Stimulated activated CD4-positive, alpha-beta T cell treated with anti-CD3 and anti-CD28 coated beads, Interleukin-1b, Interleukin-23, amount 100 ng/mL, for 4 hours (primary cell): ENCODE measurements at places on chromosomes 6 and 20.

- DNase-seq = no peak
Observed at GRCh38 chr20:34437330-34437986, 74.4 kb downstream of the ITCH start.

DNA sequence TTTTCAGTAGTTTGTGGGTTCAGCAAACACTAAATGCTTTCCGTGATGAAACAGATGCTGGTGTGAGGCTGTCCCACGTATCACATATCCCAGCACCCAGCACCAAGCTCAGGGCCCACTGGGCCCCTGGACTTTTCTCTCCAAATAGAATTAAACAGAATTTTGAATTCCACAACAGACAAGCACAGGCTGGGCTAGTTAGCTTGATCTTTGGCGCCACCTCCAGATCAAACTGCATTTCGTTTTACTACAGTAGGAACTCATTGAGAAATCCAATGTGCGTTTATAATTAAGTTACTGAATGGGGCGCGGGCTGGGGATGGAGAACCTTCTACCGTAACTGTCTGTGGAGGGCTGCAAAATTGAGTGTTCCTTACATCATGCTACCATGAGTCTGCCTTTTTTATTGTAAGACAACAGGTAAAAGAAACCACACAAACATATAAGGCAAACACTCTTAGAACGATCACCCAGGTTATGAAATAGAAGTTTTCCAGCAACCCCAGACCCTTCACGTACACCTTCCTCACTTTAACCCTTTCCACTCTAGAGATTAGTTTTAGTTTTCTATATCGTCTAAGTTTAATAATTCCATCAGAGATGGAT is 107.8 kb downstream of the ZFP64 start:
- DNase-seq = no peak

DNA sequence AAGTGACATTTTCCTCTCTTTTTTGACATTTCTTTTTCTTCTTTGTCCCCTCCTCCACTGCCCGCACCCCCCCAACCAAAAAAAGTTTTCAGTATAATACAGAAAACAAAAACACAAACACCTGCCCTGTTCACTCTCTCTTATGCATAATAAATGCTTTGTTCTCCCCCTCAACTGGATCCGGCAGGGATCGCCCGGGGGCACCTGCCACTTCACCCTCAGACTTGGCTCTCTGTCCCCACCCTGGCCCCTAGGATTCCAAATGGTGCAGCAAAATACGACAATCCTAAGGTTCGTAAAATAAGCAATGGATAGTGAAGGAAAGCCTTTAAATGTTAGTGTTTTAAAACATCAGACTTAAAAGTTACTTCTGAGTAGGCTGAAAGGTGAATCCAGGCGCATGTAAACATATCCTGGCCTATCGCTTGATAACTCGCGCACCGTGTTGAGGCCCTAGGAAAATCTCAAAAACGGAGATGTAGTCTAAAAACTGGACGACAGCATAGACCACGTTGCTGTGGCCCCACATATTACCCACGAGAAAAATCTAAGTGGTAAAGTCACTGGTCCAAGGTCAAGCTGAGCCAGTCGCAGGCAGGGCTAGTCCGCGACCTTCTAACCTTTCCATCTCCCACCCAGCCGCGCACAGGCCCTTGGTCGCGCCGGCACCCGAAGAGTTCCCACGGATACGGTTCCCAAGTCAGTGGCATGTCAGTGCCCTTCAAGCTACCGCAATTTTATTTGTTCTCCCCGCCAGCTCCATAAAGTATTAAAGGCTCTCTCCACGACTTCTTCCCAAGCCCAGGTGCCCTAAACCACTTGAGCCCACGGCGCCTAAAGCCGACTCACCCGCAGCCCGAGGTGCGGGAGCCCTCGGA is 130.8 kb downstream of the OGFRL1 start:
- no peak for DNase-seq

GRCh38 chr6:105382958-105383357 is 19.9 kb downstream of the PREP start:
- no peak for DNase-seq

DNA sequence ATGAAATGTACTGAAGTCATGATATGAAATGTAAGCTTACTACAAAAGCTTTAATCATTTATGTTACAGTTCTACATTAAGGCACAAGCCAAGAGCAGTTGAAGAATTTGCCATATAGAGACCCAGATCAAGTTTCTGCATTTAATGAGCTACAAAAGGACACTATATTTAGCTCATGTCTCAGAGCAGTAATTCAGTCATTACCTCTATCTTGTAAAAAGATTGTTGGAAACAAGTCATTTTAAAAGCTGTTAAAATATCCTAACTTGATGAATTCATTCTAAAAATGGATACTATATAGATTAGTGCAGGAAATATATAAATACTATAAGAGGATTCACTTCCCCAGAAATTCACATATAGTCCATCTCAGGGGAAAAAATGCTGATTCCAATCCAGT is 45.2 kb upstream of the RIPPLY2 start:
- no peak for DNase-seq

- no peak for DNase-seq
Observed at GRCh38 chr6:111779031-111779430, 94.2 kb downstream of the FYN start.

GRCh38 chr6:40386200-40386599 is 201.0 kb downstream of the LRFN2 start:
- DNase-seq = no peak

DNA sequence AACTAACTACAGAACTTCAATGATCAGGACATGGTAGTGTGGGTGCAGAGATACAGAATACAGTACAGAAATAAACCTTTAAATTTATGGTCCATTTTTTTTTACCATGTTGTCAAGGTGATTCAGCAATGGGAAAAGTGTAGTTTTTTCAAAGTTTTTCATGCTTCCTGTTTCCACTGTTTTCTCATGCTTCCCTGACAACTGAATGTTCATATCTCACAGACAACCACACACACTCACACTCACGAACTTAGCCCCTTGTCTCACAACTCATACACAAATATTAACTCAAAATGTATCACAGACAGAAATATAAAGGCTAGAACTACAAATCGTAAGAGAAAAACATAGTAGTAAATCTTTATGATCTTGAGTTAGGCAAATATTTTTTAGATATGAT is 232.6 kb upstream of the CDYL start:
- no peak for DNase-seq

- no peak for DNase-seq
Observed at GRCh38 chr6:167290786-167291622, at the start of gene UNC93A. Gene UNC93A (plus strand): TSS chr6:167291315. CDS start chr6:167291490, 175 bp downstream.

DNA sequence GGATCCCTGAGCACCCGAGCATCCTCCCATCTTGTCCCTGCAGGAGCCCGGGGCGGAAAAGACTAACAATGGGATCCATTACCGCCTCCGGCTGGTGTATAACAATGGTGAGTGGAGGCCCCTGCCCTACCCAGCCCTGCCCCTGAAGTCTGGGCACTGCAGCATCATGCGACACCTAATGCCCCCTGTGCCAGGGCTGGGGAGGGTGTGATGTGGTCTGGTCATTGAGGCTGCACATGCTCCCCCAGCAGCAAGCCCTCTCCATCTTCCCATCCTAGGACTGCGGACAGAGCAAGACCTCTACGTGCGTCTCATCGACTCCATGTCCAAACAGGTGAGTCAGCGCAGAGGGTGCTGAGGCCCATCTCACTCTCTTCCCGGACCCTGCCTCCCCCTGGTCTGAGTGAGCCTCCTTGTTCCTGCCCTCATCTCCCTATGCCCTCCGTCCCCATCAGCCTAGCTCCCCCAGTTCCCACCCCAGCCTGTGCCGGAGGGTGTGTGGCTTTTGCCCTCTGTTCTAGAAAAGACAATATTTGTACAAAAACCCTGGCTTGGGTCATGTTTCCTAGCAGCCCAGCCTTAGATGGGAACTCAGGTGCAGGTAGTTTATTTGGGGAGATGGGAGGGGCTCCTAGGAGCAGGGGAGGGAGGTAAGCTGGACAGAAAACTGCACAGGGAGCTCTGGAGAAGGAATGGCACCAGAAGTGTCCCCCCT is 13.5 kb downstream of the EBF4 start:
- no peak for DNase-seq

DNA sequence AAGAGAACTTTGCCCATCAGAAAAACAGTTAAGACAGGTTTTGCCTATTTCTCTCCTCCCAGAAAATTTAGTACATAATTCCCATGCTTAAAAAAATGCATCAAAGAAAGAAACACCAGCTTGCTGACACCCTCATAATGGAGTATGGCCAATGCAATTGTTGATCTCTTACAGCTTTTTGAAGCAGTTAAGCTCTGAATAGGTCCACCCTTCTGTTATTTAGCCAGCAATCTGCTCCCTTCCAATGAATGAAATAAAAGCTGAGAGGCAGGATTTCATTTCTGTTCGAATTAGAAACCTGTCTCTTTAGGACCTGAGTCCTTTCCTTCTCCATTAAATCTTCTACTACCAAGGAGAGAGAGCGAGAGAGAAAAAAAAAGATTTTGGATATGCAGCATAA is 288.7 kb downstream of the RNF144B start:
- DNase-seq = no peak

DNA sequence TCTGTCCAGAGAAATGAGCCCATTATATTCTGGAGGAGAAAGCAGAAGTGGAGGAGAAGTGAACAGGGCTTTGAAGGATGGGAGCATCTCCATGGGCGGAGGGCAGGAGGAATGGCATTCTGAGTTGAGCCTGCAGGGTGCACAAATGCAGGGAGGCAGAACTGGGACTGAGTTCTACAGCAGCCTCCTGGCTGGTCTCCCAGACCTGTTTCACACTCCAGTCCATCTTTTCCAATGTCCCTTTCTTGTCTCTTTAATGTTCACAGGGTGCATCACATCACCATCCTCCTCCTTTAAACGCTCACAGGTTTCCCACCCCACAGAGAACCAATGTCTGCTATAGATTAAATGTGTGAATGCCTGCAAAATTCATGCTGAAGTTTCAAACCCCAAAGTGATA is 302.9 kb downstream of the PTPRT start:
- no peak for DNase-seq

DNA sequence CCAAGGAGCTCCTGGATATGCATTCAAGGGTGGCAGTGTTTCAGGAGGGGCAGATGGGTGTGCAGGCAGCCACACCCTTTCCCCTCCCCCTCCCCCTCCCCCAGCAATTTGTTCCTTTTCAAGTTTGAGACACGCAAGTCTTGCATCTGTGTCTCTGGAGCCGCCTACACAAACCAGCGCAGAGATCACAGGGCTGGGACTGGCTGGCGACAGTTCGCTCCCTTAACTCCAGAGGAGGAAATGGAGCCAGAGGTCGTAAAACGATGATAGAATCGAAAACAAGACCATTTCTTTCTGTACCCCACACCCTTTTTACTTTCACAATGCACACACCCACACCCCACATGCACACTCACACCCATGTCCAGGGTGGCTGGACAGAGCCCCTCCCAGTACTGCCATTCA is 163.1 kb downstream of the LY86 start:
- no peak for DNase-seq

DNA sequence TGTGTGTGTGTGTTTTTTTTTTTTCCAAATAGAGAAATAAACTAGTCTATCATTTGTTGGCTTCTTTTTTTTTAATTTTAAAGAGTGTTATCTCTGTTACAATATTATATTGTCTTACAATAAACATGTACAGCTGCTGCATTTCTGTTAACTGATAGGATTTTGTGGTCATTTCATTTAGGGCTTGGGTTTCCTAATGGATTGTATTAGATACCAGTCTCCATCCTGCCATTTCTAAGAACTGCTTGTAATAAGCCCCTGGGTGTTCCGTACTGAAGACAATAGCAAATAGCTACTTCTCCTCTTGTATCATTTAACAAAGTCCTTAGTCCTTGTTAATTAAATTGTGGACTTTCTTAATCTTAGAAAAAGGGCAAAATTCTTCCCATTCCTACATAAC is 45.7 kb downstream of the SOBP start:
- no peak for DNase-seq

DNA sequence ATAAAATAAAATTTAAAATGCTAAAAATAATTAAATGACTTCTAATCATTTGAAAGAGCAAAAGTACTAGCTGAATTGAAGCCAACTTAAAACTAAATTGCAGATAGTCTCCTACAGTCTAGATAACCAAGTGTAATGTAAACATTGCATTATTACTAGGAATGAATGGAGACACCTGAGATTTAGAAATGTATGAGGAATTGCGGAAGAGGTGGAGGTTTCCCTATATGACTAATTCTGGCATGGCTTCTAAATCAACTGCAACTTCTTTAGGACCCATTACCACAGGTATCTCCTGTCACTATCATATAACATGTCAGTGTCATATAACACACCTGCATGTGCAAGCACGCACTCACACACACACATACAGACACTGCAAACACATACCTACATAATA is 13.2 kb upstream of the GPR6 start:
- DNase-seq = no peak

DNA sequence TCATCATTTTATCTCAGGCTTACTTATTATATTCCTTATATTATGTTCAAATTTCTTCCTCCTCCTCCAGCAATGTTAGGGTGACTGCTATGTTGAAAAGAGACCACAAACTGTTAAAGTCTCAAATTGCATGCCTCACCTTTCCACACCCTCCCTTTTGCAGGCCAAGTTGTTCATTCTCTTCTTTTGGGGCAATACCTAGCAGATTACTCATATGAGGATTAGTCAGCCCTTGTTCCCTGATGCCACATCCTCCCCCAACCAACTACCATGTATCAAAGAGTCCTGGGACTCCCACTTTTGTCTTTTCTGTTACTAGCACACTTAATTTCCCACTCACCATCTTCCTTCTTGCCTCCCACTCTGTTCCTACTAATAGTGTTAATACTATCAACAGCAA is 434.7 kb downstream of the BCKDHB start:
- DNase-seq = no peak

- DNase-seq = no peak
Observed at GRCh38 chr6:53310771-53311585, 37.8 kb downstream of the ELOVL5 start.

GRCh38 chr20:55273149-55273548 is 732.2 kb downstream of the CBLN4 start:
- DNase-seq = no peak

DNA sequence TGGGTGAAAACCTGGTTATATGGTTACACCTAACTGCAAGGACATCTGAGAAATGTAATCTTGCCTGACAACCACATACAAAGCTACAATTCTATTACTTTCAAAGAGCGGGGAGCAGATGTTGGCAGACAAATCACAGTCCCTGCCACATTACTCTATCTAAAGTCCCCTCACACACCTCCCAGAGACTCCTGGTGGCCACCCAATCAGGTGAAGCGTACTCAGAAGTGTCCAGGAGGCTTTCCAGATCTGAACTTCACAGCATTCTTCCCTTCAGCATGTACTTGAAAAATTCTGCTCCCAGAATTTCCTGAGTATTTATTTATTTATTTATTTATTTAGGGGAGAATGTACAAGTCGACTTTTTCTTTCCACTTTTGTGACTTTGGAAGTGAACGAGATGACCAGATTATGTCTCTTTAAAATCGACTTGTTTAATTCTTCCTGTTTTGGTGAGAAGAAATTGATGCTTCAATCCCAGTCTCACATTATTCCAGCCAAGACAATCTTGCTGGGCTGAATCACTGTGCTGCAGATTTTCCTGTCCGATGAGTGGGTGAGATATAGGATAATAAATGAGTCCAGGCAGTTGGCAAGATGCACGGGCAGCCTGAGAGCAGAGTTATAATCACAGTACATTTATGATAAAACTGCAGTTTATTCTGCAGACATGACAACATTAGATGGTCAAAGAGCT is 46.9 kb upstream of the POPDC3 start:
- no peak for DNase-seq
